Myocyte (in vitro differentiated cells): ENCODE measurements at places on chromosomes 12 and 14. TPM values are rescaled to one million over a fixed set of nuclear protein-coding genes. Genes with fewer than 3 reads are reported as not detected.

DNA sequence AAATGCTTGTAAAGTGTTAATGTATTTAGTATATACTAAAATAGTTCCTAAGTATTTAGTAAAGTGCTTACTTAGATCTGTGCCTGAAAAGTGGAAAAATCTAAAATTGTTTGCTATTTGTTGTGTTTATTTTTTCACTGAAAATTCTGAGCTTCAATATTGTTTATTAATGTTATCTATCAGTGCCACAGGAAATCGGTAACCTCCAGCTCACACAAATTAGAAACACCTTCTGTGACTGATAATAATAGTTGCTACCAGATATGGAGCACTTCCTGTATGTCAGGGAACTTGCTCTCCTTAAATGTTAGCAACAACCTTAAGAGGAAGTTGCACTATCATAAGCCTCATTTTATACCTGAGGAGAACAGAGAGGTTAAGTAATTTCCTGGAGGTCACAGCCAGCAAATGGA, 723 bp upstream of the LRP10 start:
- DNase-seq = no peak

ARHGAP9 gene
- 9.8 and 14.7 TPM in 2 replicates for total RNA-seq

- no peak for DNase-seq
These were observed 82.0 kb downstream of the IFT43 start for GRCh38 chr14:76067536-76067935.

DNA sequence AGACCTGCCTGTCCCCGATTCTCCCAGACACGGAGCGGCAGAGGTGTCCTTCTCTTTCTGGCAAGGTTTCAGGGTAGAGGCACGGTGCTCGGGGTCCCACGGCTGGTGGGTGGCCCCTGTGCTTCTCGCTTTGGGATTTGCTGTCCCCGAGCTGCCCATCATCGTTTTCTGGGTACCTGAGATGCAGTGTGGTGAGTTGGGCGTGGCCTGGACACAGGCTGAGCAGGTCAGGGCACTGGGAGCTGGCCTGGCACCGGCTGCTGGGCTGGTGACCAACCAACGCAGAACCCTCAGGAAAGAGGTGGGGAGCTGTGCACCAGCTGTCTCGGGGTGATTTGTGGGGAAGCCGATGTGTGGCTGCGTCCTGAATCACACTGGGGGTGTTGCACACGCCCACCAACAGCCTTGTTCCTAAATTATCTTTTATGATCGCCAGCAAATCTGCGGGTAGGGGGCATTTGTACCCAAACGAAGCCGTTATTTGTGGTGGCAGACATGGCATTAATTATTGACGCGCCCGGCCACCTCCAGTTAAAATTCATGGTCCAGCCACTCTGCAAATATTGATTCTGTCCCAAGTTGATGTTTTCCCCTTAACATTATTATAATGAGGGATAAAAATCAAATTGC, 61.0 kb downstream of the KIF26A start:
- DNase-seq = no peak

DNA sequence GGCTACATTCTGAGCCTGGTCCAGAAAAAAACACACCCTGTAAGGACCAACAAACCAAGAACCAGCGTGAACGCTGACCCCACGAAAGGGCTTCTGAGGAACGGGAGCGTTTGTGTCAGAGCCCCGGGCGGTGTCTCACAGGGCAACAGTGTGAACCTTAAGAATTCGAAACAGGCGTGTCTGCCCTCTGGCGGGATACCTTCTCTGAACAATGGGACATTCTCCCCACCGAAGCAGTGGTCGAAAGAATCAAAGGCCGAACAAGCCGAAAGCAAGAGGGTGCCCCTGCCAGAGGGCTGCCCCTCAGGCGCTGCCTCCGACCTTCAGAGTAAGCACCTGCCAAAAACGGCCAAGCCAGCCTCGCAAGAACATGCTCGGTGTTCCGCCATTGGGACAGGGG, 7.9 kb downstream of the DACT1 start:
- no peak for DNase-seq

DNA sequence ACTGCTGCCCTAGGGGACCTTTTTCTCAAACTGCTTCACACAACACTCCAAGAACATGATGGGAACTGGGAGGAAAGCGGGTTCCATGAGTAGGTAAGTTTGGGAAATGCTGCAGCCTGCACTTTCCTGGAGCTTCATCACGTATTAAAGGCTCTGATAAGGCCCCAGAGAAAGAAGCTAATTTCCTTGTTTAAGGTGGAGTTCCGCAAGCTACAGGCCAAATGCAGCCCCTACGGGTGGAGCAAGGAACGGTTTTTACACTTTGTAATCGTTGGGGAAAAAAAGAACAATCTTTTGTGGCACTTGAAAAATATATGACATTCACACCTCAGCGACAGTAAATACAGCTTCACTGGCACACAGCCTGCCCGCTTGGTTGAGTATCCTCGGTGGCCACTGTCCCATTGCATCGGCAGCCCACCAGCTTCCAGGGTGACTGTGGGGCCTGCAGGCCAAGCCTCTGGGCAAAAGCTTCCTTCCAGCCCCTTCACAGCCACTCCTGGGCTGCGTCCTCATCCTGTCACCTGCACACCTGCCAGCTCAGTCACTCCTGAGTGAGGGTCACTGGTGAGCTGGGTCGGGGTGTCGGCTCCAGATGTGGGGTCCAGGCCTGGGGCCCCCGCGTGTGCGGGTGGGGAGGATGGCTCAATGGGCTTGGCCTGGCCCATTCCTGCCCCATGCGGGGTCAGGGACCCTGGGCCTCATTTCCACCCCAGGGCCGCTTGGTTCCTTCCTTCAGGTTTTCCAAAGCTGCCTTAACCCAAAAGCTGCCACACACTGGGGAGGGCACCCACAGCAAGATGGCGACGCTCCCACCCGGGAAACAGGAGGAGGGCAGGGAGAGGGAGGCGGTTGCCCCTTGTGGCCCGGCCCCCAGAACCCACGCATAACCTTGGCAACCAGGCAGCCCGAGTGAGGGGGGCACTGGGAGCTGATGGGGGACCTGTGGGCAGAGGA, 2.4 kb downstream of the AMN start:
- no peak for DNase-seq

DNA sequence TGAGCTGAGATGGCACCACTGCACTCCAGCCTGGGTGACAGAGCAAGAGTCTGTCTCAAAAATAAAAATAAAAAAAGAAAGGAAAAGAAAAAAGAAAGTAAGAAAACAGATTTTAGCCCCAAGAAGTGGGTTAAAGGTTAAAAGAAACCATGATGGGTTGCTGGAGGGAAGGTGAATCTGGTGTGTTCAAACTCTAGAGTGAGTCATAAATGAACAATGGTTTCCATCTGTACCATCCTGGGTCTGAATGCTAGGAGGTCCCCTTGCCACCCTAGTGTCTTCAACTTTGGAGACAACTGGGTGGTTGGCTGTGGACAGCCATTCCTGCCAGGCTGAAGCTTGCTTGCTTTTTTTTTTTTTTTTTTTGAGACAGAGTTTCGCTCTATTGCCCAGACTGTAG, 1.6 kb upstream of the RPS26 start:
- DNase-seq = no peak

GRCh38 chr12:52356031-52356761, 11.1 kb downstream of the KRT85 start:
- no peak for DNase-seq

DNA sequence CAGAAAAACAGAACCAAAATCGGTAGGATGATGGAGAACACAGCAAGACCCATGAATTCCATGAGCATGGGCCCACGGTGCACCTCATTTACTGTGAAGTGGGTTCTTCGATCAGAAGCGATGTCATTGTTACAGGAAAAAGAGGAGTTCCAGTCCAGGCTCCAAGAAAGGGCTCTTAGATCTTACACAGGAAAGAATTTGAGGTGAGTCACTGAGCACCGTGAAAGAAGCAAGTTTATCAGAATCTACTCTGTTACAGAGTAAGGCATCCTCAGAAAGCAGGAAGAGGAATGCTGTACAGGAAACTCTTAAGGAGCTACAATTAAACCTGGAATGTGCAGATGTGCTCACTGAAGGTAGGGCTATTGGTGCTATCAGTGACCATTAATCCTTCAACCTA, 11.6 kb upstream of the CHFR start:
- no peak for DNase-seq

- no peak for DNase-seq
These were observed 22.1 kb downstream of the FOXN3 start for GRCh38 chr14:89394972-89395371.
